T-helper 1 cell (primary cell): ENCODE measurements at places on chromosomes 1 and 21.
A peak's percentile ranks its signal among the peaks of the same experiment; 100 is the strongest.

DNA sequence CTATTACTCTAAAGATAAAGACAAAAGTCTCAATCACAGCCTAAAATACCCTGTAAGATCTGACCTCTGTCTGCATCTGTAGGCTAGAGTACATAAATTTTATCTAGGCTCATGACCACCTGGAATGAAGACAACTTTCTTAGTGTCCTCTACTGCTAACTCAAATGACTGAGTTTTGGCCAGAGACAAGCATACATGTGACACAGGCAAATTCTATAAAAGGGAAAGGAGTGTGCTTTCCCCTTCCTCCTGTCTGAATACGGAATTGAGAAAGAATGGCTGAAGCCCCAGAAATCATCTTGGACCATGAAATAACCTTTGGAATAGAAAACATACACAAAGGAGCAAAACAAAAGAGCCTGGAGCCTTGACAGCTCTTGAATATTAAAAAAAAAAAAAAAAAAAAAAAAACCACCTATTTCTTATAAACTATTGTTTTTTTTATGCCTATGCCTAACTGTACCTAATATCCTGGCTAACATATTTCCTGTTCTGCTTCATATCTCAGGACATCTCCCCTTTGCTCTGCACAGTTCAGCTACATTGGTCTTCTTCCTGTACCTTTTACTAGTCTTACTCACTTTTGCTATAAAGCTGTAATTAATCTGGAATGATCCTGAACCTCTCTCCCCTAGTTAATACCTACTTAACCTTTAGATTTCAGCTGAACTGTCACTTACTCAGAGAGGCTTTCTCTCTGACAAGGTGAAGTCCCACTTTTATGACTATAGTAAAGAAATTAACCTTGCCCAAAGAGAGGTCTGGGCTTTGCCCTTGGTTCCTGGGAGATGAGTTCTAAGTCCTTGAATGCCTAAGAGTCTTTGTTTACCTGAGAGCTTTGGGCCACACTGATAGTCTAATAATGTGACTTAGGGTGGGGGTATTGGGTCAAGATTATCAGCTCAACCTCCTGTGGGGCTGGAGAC is 16.1 kb downstream of the UCHL5 start:
- no peak for DNase-seq

DNA sequence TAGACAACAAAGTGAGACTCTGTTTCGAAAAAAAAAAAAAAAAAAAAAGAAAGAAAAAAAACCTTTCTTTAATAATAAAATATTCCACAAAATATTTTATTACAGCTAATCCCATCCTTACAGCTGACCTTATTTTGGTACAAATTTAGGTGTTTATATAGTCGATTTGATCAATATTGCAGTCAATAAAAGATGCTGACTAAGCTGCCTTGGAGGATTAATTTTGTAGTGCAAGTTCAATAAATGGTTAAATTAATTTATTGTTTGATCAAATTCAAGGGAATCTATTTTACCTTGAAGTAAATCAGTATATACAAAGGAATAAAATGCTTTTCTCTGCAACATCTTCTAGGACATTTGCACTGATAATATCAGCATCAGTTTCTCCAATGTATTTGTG is 1764.3 kb downstream of the NCAM2 start:
- DNase-seq, result no peak

DNA sequence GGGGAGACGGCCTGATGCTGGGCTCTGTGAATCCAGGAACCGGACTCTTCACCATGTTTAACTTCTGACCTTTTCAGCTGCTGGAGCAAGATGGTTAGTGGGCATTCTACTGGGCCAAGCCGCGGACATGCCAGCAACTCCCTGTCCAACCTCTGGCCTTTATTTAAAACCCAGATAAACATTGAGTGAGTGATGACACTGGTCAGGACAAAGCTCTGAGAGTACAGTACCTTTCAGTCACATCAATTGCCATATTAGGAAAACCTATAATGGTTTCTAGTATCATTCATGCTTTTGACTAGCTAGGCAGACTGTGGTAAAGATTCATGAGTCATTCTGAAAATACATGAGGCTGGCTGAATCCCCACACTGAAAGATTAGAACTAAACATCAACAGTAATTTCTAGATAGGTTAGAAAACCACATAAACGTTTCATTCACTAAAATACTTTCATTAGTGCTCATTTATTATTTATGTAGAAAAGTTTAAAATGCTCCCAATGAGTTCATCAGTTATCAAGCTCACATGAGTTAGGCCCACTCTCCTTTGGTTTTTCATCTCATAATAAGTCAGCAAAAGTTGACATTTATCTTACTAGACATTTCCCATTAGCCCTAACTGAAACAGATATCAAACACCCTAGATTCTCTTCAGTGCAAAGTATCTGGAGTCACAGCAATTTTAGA is 7.1 kb upstream of the ACTA1 start:
- DNase-seq, result no peak

DNA sequence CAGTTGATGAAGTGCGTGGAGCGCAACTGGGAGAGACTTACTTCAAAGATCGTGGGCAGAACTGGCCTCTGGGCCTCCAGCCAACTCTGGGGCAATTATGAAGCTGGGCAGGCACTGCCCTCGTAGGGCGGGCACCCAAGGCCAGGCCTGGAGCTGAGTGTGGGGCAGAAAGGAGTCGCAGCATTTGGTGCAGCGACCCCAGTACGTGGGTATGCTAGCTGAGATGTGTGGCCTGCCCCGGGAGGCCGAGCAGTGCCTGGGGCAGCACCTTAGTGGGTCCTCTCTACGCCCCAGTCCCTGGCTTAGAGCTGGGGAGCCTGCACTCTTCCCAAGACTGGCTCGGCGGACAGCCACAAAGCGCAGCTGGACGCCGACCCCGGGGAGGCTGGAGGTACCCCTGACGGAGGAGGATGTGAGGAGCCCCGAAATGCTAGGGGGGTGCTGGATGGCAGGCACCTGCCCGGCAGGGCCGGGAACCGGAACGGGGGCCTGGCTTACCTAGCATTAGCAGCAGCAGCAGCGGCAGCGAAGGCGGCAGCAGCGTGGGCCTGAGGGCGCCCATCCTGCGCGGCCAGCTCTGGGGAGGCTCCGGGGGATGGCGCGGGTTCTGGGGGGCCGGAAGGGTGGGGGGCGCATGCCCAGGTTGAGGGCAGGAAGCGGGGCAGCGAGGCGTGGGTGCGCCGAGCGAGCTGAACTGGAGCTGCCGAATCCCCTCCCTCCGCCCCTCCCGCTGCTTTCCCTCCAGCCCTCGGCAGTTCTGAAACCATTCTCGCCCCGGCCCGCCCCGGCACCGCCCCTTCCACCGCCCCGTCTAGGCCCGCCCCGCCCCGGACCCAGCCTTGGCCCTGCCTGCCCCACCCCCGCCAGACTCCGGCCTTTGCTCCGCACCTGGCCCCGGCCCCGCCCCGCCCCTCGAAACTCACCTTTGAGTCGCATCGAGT is at the start of gene IGSF8:
TSS of gene IGSF8 (minus strand) at position 709 of the 941 bp plus-strand sequence. CDS start at position 562, 147 bp downstream.
- DNase-seq, result peak; percentile 91

GRCh38 chr1:180278194-180278515 is 48.1 kb downstream of the LHX4 start:
- no peak for DNase-seq

GRCh38 chr21:44872649-44873355 is 688 bp downstream of the PTTG1IP start:
- no peak for DNase-seq

DNA sequence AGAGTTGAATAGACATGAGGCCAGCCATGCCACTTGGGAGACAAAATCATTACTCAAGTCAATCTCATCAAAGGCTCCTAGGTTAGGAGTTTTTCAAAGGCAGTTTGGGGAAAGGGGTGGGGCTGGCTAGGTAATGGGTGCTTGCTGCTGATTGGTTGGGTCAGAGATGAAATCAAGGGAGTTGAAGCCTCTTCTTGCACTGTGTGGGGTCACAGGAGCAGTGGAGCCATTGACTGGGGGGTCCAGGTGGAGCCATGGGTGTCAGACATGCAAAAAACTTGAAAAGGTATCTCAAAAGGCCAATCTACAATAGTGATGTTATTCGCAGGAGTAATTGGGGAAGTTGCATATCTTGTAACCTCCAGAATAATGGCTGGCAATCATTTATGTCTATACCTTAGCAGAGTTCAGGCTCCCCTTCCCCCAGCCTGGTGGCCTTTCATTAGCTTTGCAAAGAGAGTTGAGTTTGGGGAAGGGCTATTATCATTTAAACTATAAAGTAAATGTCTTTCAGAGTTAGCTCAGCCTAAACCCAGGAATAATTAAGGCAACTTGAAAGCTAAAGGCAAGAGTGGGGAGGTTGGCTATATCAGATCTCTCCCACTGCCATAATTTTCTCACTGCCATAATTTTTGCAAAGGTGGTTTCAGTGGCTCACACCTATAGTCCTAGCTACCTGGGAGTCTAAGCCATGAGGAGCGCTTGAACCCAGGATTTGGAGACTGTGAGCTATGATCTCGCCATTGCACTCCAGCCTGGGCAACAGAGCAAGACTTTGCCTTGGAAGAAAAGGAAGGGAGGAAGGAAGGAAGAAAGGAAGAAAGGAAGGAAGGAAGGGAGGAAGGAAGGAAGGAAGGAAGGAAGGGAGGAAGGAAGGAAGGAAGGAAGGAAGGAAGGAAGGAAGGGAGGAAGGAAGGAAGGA is 7.8 kb upstream of the PINK1 start:
- no peak for DNase-seq

DNA sequence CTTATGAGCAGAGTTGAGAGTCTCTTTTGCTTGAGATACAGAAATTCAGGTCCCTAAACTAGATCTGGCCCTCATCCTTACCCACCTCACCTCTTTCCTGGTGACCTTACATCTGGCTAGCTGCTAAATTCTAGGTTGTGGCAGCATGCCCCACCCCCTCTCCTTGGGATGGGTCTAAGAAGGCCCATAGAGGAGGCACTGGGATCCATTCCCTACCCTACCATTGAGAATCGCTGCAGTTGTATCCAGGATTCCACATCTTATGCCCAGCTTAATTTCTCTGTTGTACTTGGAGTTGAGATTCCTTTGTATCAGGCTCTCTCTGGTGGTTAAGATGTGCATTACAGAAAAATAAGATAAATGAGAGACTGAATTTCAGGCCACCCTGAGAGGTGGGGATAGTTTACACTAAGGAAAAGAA is 9.5 kb upstream of the TMEM39B start:
- no peak for DNase-seq

GRCh38 chr1:201450721-201451291 is 18.2 kb downstream of the PHLDA3 start:
- DNase-seq, result no peak

- DNase-seq, result no peak
Observed at GRCh38 chr1:217091561-217091960, 368.3 kb upstream of the ESRRG start.

DNA sequence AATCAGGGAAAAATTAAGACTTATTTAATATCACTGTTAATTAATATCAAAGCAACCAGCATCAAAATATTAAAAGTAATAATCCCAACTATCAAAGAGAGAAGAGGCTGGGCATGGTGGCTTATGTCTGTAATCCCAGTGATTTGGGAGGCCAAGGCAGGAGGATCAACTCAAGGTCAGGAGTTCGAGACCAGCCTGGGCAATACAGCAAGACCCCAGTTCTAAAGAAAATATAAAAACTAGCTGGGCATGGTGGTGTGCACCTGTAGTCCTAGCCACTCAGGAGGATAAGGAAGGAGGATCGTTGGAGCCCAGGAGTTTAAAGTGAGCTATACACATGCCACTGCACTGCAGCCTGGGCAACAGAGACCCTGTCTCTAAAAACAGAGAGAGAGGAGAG is 43.2 kb downstream of the AHCTF1 start:
- no peak for DNase-seq

DNA sequence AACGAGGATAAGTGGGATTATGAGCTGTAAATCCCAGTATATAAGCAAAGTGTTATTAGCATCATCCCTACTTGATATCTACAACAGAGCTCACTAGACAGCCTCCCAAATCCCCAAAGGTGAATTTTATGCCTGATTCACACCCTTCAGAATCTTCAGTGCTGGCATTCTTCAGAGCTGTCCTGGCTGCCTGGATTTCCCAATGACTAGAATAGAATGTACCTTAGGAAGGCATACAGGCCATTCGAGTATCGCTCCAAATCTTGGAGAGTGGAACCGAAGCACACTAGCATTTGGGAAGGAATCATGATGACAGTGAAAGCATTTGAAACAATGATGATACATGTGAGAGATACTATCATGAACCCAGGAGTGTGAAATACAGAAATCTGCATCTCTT is 22.3 kb downstream of the ZBTB40 start:
- no peak for DNase-seq

DNA sequence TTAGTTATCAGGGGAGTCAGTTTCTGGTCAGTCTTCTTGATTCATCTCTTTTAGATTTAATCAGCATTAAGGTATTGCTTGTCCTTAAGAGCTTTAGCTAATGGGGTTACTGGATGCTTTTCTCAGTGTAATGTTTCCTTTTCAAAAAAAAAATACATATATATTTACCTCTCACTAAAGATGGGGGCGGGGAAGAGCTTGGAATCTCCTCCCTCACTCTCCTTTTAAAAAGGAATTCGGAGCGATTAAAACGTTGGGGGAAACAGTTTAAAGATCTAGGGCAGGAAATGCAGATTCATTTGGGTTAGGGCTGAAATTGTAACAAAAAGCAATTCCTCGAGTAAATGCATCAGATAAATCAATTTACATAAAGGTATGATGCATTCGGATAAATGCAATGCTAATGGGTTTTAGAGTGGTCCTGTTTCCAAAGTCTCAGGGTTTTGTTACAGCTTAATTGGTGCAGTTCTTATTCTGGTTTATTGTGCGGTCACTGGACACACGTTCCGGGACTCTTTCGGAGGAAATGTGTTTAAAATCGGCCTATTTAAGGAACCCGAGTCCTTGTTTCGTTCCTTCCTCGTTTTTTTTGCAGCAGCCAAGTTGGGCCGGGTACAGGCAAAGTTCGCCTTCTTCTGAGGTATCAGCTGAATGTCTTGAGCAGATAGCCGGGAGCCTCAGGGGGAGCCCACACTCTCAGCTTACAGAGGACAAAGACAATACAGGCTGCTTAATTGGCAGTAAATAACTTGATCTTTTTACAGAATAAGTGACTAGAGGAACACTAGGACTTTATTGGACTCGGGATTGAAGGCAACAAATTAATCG is 1.6 kb downstream of the LMO4 start:
- no peak for DNase-seq

DNA sequence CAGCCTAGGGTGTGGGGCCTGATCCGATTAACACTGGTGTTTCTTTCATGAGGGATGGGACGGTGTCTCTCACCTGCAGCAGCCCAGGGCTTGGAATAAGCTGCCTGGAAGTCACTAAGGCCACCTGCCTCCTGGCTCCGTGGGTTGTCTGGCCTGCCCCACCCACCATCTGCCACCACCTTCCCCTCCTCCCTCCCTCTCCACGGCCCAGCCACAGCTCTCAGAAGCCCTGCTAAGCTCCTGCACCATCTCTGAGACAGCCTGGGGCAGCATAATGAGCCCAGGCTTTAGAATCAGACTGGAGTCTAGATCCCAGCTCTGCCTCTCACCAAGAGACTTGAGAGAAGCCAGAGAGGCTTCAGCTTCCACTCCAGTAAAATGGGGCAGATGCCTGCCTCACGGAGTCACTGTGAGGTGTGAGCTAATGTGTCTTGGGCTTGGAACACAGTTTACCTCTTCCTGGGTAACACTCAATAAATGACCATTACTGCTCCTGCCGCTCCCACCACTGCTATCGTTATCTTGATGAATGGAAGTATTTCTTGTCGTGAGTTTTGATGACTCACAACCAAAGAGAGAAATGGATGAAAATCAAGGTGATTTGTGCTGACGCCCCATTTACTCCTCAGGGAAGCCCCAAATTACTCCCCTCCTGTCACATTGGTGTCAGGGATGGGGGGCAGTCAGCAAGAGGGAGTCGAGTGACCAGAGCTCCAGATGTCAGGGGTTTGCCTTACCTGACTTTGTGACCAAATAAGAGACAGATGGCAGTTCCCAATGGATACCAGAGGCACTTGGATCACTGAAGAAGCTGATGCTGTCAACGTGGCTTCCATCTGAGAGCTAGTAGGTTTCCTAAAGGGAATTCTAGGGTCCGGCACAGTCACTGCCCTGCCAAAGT is 23.5 kb upstream of the C1QA start:
- no peak for DNase-seq
